Dermis lymphatic vessel endothelial cell (primary cell): ENCODE measurements at places on chromosomes 5 and 9. TPM values are rescaled to one million over a fixed set of nuclear protein-coding genes. Genes with fewer than 3 reads are reported as not detected.

AGTPBP1 gene
- total RNA-seq: 26.1 and 28.3 TPM in 2 replicates

ADAMTS12 gene
- total RNA-seq: 2.2 and 2.4 TPM in 2 replicates

ARID3C gene
- total RNA-seq: under 0.01 and 0.09 TPM in 2 replicates

PDCD1LG2 gene
- 0.34 and 0.54 TPM in 2 replicates for total RNA-seq

SLC45A2 gene
- 0.11 TPM in 1 of 2 replicates, not detected in the other for total RNA-seq

VLDLR gene
- total RNA-seq: 1.4 and 1.6 TPM in 2 replicates

C5orf46 gene
- total RNA-seq: not detected in 2 replicates

LEAP2 gene
- total RNA-seq: 0.09 and 0.11 TPM in 2 replicates
